Kidney capillary endothelial cell (primary cell): ENCODE measurements at places on chromosomes 16 and 17.
A peak's percentile ranks its signal among the peaks of the same experiment; 100 is the strongest.

- no peak for DNase-seq
These were observed 7.0 kb downstream of the TMEM132E start for GRCh38 chr17:34586346-34586846.

- no peak for DNase-seq
These were observed 246.2 kb downstream of the STX8 start for GRCh38 chr17:9329251-9329921.

DNA sequence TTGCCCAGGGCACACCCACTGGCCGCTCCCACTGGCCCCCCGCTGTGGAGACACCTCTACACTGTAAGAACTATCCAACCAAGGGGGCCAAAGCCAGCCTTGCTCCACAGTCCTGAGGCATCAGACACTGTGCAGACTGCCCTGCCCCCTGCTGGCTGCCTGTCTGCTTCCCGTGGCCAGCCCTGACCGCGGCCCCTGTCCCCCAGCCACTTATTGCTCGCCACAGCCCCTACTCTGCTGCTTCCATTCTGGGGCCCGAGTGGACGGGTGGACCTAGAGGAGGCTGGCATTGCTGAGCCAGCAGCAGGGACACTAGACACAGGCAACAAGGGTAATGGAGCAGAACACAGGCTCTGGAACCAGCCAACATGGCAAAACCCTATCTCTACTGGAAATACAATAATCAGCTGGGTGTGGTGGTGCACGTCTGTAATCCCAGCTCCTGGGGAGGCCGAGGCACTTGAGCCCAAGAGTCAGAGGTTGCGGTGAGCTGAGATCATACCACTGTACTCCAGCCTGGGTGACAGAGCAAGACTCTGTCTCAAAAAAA lies 19.7 kb upstream of the LRRC37A3 start:
- peak; percentile 51 for DNase-seq

GRCh38 chr16:27164352-27164751 lies 39.0 kb upstream of the KDM8 start:
- no peak for DNase-seq

- no peak for DNase-seq
These were observed 49.2 kb downstream of the NOS2 start for GRCh38 chr17:27751166-27751565.

DNA sequence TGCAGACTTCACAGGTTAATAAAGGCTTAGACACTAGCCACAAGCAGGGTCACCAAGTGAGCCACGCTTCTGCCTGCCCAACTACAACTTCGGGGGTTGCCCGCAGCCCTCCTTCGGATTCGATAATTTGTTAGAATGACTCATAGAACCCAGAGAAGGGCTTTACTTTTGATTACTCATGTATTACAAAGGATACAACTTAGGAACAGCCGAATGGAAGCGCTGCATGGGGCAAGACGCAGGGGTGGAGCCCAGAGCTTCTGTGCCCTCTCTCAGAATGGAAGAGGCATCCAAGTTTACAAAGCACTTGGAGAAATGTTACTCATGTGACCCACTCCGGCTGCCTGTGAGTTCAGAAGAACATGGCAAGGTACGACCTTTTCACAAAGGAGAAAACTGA lies 7.5 kb upstream of the CDH5 start:
- DNase-seq: no peak

DNA sequence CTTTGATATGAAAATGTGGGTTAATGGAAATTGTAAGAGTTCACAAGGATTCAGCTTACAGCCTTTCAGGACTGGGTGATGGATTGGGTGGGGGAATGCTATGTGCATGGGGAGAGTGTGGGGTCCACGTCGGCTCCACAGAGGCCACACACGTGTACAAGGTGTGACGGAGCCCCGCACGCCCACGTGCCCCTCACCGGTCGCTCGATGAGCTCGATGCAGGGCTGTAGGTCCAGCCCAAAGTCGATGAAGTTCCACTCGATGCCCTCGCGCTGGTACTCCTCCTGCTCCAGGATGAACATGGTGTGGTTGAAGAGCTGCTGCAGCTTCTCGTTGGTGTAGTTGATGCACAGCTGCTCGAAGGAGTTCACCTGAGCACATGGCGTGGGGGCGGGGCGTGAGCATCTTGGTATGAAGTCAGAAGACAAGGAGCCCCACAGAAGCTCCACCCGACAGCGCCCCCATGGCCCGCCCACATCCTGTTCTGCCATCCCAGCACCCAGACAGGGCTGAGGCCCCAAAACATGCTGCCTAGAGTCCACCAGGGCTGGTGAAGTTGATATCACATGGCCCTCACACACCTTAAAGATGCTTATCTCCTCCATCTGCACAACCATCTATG lies 99.1 kb downstream of the MYH11 start:
- no peak for DNase-seq

GRCh38 chr16:57680842-57681375 lies 12.8 kb downstream of the ADGRG3 start:
- DNase-seq: no peak

- DNase-seq: no peak
These were observed 33.4 kb upstream of the CBFA2T3 start for GRCh38 chr16:89010210-89010925.

GRCh38 chr17:55038291-55038690 lies 69.7 kb downstream of the STXBP4 start:
- no peak for DNase-seq

DNA sequence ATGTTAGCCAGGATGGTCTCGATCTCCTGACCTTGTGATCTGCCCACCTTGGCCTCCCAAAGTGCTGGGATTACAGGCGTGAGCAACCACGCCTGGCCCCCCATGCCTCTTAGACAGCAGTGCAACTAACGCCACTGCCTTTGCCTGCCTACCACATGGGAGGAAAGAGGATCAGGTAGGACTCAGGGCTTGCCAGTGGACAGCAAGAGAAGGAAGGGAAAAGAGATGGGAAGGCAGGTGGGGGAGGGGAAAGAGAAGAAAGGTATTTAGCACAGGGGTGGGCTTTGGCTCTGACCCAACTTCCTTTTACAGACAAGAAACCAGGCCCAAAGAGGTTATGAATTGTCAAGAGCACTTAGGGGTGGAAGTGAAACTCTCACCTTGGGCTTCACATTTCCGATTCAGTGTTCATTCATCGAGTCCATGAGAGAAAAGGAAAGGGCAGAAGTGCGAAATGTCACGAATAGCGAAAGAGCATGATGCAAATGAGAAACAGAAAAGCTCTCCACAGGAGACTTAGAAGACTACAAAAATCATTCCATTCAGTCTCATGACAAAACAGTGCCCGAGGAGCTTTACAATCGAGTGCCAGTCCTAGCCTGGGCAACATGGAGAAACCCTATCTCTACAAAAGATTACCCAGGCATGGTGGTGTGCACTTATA lies 36.4 kb downstream of the CDK5R1 start:
- no peak for DNase-seq

DNA sequence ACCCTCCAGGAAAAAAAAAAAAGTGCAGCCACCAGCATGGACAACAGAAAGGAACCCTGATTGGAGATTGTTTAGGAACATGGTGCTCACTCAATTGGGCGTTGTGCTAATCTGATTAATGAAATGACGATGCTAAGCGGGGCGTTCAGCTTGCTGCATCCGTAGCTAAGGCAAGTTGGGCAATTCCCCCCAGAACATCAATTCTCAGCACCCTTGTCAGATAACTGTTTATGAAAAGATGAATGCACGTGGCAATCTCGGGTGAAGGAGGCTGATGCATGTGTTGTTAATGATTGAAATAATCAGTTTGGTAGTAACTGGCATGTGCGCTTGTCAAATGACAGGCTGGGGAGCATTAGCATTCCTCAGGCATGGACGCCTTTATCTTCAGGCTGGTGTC lies 57.0 kb downstream of the HS3ST3A1 start:
- DNase-seq: no peak

GRCh38 chr17:60372790-60373483 lies 19.0 kb downstream of the USP32 start:
- DNase-seq: peak; percentile 13

DNA sequence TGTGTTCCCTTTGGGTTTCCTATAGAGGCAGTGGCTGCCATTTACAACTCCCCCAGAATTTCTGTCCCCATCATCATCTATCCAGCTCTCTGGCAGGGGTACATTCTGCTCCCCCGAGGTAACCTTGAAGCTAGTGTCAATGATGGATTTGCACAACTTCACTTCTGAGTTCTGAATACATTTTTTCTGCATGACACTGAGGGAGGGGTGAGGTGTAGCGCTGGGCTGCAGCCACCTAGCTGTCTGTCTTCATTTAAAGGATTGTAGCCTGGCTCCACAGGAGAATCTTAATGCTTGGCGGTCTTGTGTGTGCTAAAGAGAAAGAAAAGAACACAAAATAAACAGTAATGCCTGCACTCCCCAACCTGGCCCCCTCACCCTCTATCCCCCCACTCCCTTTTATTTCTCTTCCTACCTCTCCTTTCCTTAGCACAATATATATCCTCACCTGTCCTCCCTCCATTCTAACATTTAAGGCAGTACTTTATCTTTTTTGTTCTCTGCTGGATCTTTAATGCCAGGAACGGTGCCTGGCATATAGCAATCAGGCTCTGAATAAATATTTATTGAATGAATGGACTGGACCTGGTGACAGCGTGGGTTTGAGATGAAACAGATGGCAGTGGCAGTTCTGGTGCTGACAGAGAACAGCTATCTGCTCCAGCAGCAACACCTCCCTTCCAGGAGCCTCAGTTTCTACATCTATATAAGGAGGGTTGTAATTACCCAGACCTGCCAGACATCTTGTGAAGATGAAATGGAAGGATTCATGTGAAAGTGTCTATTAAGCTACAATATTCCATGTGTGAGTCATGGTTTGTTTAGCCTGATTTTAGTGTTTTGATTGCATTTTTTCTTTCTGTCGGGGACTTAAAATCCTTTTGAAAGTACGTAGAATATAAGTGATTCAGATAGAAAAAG lies 163.5 kb upstream of the CDH11 start:
- no peak for DNase-seq

- DNase-seq: no peak
These were observed 25.9 kb upstream of the LYRM9 start for GRCh38 chr17:27919079-27919478.

- no peak for DNase-seq
These were observed 15.5 kb downstream of the TBC1D24 start for GRCh38 chr16:2490190-2491105.

- no peak for DNase-seq
These were observed 49.9 kb downstream of the DNAH17 start for GRCh38 chr17:78527345-78527744.

DNA sequence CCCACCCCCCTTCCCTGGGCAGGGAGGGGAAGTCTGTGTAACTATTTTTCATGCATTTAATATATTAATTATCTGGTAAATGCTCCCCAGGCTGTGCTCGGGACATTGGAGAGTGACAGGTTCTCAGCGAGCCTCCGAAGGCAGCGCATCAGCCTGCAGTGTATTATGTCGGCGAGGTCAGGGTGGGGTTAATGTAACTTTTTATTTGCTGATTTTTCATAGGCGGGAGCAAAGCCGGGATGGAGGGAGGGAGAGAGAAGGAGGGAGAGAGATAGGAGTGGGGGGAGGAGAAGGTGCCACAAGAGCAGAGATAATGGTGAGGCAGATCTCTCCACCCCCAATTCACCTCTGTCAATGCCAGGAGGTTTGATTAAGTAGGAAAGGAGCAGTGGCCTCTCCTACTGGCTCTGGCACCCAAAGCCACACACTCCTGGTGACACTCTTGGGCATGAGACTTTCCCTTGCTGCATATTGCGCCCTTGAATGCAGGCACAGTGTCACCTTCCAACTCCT lies 104.0 kb downstream of the MRM1 start:
- DNase-seq: no peak

- DNase-seq: peak; percentile 21
These were observed 723 bp downstream of the TRIM37 start for GRCh38 chr17:59105852-59106462.

- no peak for DNase-seq
These were observed 11.7 kb downstream of the ERN1 start for GRCh38 chr17:64117981-64118979.

GRCh38 chr17:66978514-66979061 lies 14.1 kb downstream of the CACNG4 start:
- no peak for DNase-seq

DNA sequence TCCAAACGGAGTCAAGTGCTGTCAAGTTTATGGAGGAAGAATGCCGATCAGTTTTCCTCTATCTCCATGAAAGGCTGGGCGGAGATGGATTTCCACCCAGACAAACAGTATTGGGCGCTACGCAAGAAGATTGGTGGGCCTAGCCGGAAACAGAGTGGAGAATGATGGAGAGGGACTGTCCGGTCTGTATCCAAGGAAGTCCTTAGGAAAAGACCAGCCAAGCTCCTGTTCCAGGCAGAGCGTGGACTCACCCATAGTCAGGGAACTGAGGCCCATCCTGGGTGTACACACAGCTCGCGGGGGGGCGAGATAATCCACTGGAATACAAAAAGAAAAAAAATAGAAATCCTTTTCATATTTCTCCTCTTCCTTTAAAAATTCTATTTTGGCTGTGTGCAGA lies 1.5 kb upstream of the ABCC12 start:
- DNase-seq: no peak

DNA sequence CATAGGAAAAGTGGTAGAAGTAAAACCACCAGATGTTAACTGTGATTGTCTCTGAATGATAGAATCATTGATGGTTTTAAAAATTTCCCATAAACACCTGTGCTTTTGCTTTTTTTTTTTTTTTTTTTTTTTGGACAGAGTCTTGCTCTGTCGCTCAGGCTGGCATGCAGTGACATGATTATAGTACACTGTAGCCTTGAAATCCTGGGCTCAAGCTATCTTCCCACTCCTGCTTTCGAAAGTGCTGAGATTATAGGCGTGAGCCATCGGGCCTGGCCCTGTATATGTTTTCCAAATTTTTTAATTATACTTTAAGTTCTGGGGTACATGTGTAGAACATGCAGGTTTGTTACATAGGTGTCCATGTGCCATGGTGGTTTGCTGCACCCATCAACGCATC lies 80.5 kb downstream of the NF1 start:
- DNase-seq: no peak

- no peak for DNase-seq
These were observed 22.0 kb upstream of the NOG start for GRCh38 chr17:56571456-56571855.

GRCh38 chr16:80346111-80346632 lies 194.6 kb upstream of the DYNLRB2 start:
- no peak for DNase-seq

DNA sequence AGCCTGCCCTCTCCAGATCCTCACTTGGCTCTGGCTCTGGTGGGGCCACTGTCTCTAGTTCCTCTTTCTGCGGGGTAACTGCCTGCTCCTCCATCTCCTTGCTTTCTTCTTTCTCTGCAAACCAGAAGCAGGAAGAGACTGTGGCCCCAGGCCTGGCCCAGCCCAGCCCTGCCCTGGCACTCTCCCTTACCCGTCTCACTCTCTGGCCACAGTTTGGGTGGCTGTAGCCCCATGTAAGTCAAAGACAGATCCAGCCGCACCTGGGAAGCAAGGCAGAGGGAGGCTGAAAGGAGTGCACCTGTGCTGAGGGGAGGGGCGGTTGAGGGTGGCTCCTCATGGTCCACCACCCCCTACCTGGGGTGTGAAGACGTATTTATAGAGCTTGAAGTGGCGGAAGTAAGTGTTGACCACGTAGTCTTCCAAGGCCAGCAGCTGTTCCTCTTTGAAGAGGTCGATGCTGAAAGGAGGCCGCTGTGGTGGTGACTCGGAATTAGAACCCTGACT lies 2.8 kb downstream of the CFAP119 start:
- DNase-seq: no peak
